T-cell (primary cell): ENCODE measurements at places on chromosomes 16 and 17.
A peak's percentile ranks its signal among the peaks of the same experiment; 100 is the strongest.

DNA sequence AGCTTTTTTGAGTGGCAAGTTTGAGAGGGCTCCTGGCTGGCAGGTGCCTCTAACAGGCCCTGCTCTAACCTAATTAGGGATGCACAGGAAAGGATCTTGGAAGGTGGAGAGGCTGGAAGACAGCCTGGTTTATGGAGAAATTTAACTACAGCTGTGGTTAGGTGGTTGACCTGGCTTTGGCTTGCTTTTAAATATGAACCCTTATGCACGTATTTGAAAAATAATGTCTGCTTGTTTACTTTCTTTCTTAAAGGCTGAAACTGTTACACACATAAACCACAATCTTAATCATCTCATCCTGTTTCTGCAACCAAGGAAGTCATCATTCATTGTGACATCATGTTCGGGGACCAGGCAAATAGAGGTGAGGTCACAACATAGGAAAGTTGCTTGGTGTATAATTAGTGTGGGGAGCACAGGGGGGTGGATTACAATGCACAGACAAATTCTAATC, 23.1 kb upstream of the DHRS13 start:
- peak; percentile 39 for DNase-seq

GRCh38 chr16:58541711-58542110, 26.4 kb downstream of the SETD6 start:
- no peak for DNase-seq

GRCh38 chr17:6052926-6053325, 17.3 kb upstream of the WSCD1 start:
- no peak for DNase-seq

- no peak for DNase-seq
Observed at GRCh38 chr17:57447357-57447989, 191.2 kb downstream of the MSI2 start.

- DNase-seq, result no peak
Observed at GRCh38 chr17:19991252-19991885, 13.7 kb upstream of the AKAP10 start.

DNA sequence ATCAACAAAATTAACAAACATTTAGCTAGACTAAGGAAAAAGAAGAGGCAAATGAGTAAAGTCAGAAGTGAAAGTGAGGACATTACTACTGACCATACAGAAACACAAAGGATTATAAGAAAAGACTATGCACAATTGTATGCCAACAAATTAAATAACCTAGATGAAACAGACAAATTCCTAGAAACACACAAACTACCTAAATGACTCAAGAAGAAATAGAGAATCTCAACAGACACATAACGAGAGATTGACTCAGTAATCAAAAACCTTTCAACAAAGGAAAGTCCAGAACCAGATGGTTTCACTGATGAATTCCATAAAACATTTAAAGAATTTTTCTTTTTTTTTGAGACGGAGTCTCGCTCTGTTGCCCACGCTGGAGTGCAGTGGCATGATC, 35.7 kb upstream of the MYLK3 start:
- DNase-seq, result no peak

DNA sequence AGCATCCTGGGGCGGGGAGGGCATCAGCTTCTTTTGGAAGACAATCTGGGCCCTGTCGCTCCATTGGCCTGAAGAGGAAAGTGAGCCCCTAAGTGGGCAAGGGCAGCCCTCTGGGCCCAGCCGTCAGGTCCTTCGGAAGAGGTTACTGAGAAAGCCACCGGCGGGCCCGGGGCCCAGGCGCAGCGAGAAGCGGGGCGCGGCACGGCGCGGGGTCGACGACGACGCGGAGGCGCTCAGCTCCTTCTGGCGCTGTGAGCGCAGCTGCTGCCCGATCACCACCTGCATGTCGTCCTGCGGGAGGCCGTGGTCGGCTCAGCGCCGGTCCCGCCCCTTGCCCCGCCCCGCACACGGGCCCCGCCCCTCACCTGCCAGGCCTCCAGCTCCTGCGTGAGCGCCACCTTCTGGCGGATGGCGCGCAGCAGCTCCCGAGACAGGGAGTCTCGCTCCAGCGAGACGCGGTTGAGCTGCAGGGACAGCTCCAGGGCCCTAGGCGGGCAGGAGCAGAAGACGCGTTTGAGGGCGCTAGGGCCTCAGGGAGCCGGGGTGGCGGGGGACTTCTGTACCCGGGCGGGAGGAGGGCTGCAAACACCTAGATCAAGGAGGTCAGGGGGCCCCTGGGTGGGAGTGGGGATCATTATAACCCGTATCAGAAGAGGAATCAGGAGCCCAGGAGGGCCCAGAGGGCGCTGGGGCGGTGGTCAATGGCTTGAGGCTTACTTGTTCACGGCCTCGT, 4.3 kb downstream of the THOC6 start:
- peak; percentile 82 for DNase-seq

DNA sequence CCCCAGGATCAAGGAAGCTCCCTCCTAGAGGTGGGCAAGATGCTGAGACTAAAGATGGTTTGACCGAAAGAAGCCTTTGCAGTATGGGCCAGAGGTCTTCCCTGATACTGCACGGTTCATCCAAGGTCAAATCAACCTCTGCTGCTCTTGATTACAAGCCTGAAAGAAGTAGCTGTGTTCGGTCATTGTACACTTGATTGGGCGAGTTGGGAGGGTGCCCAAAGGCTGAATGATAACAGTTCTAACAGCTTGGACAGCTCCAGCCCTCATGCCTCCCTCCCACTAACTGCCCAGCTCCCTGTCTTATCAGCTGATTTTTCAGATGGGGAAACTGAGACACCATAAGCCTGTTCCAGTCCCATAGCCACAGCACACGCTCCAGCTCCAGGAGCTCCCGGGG, 42.8 kb downstream of the ABCC12 start:
- DNase-seq, result no peak

DNA sequence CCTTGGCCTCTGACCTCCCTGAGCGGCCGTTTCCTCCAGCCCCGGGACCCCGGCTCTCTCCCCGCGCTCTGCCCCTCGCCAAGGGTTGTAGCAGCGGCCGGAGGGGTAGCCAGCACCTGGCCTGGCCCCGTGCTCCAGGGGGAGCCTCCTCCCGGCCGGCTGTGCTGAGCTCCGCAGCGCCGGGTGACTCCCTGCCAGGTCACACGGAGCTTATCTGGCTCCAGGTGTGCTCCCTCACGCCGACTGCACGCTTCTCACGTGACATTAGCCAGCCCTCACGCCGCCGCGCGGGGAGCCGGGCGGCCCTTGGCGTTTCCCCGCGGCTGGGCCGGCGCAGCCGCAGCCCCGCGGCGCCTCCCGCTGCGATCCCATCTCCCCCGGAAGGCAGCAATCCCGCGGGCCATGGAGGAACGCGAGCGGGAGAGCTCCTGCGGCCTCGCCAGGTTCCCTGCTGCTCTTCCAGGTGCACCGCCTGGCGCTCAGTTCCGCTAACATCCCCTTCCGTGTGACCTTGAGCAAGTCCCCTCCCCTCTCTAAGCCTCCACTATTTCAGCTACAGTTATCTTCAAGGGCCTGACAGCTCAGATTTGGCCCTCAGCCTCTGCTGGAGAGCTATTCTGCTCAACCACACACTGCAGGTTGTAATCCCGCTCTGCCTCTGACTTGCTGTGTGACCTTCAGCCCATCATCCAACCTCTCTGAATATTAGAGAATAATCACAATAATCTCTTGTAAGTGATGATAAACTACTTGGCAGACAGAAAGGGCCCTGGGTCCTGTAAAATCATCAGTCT, 3.4 kb downstream of the MYO18A start:
- peak; percentile 42 for DNase-seq

- DNase-seq, result peak; percentile 15
Observed at GRCh38 chr16:79261481-79261940, 339.0 kb downstream of the MAF start.

GRCh38 chr16:57708168-57708567, 13.6 kb downstream of the DRC7 start:
- DNase-seq, result no peak

DNA sequence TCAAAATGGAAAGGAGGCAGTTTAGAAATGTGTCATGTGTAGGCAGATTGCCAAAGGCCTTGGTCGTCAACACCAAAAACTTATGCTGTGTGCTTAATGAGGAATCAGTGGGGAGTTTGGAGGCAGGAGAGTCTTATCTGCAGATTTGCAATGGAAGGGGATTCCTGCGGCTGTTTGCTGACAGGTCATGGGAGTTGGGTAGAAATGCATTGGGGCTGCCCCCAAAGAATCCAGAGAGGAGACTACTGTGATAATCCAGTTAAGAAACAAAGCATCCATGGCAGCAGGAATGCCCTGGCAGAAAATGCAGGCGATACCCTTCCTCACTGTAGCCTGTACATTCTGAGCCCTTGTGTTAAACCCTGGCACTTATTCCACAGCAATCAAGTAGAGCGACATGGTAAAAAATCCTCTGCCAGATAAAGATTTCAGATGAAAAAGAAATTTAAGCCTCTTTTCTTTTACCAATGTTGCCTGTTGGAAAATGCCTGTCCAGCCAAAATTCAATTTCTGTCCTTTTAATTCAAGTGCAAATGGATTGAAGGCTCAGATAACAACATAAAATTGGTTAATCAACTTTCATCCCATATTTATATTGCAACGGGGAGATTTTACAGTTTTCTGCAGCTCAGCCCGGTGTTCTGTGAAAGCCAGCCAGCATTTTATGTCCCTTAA, 491.0 kb upstream of the CDH5 start:
- DNase-seq, result no peak

DNA sequence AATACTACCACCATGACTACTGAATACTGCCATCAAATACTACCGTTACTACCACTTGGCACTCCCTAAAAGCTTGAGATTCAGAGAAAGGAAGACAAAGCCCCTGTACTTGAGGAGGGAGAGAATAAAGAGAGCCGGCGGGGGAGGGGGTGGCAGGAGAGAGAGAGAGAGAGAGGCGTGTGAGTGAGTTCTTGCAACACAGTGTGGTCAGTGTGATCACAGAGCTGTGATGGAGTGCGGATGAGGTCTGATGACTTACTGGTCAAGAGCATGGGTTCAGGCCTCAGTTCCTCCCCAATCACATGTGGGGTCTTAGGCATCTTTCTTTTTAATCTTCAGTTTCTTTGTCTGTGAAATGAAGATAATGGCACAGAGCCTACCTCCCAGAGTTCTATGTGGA, 19.2 kb downstream of the PRKCB start:
- no peak for DNase-seq

DNA sequence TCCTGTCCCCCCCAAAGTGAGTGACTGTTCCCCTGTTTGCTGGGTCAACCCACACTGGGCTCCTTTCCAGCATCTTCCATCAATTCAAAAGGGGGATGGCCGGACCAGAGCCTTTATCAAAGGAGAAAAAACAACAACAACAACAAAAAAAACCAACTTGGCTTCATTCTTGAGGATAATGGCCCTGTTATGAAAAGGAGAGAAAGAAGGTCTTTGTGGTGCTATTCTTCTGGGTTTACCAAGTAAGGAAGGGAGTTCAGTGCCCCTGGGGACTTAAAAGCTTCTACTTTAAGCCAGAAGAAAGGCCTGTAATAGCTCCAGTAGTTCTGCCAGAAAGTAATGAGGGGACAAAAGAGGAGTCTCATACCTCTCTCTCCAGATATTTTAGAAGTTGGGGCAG, 71.5 kb downstream of the RGS9 start:
- DNase-seq, result no peak

GRCh38 chr17:82287013-82287867, 13.7 kb upstream of the CSNK1D start:
- no peak for DNase-seq

DNA sequence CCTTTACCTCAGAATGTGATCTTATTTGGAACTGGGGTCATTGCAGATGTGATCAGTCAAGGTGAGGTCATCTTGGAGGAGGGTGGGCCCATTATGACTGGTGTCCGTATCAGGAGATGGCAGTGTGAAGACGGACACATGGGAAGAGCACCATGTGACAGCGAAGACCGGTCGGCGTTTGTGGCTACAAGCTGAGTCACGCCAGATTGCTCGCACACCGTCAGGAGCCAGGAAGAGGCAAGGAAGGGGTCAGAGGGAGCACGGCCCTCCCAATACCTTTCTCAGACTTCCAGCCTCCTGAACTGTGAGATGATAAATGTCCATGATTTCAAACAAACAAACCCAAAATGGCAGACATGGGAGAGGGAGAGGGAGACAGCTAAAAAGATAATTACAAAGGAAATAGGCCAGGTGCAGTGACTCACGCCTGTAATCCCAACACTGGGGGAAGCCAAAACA, 13.2 kb downstream of the STARD3 start:
- no peak for DNase-seq

- DNase-seq, result no peak
Observed at GRCh38 chr16:67372664-67373063, 20.6 kb downstream of the TPPP3 start.

- no peak for DNase-seq
Observed at GRCh38 chr16:16778332-16778731, 399.4 kb downstream of the NPIPA7 start.

- DNase-seq, result no peak
Observed at GRCh38 chr16:4028144-4028543, 88.1 kb downstream of the ADCY9 start.

DNA sequence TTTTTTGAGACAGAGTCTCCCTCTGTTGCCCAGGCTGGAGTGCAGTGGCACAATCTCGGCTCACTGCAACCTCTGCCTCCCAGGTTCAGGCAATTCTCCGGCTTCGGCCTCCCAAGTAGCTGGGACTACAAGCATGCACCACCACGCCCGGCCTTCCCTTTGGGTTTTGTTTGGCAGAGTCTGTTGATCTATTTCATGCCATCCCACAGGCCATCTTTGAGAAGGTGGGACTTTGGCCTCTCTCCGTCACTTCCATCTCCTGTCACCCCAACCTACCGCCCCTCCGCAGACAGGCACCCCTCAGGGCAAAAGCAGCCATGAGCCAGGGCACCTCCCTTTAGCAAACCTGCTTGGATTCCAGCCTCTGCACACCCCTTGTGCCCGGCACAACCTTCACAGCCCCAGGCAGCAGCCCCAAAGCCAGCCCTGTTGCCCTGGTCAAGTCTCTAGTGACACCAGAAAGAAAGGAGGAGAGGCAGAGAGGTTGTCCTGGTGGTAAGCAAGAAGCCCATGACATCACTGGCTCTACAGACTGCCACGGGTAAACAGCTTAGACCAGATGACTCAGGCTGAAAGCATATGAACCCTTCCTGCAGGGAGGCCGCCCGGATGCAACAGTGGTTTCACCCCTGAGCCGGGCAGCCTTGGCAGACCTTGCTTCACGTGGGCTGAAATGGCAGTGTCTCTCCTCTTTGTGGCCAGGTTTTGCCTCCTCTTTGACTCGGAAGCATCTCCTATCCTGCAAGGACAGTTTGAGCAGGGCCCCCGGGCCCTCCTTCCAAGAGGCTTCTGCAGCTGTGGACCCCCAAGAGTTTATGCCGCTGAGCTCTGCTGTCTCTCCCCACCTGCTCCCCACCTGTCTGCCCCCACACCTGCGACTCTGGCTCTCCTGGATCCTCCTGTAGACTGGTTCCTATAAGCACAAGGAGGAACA, 8.1 kb upstream of the TIMP2 start:
- peak; percentile 37 for DNase-seq

- no peak for DNase-seq
Observed at GRCh38 chr17:45310380-45311324, 6.2 kb downstream of the MAP3K14 start.
